T-cell (primary cell): ENCODE measurements at places on chromosomes 16 and 17. TPM values are rescaled to one million over a fixed set of nuclear protein-coding genes. Genes with fewer than 3 reads are reported as not detected.

SPIRE2 gene
- total RNA-seq: 1.1 TPM

RRAD gene
- 0.56 TPM for total RNA-seq

KRT9 gene
- total RNA-seq: not detected

DNA sequence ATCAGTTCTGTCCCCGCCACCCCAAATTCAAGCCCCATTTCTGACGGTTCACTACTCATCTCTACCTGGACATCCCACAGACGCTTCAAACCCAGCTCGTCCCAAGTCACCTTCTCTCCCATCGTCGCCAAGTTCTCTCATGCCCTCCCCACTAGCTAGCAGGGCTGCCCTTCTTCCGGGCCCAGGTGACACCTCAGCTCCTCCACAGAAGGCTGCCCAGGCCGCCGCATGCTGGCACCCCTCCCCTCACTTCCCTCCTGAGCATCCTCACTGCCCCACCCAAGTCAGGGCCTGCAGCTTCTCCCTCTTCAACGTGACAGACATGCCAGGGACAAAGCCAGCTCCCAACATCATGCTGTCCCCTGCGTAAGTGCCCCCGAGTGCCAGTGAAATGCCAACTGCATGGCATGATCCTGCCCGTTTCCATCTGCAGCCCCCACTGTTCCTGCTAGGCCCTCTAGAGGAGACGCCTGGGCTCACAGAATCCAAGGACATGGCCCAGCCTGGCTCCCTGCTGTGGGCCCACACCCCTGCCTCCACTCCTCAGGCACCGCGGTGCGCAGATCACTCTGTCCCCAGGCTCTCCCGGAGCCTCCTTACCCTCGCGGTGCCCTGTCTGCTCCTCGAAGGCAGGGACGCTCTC lies 5.9 kb downstream of the CYB561 start:
- no peak for DNase-seq

DNA sequence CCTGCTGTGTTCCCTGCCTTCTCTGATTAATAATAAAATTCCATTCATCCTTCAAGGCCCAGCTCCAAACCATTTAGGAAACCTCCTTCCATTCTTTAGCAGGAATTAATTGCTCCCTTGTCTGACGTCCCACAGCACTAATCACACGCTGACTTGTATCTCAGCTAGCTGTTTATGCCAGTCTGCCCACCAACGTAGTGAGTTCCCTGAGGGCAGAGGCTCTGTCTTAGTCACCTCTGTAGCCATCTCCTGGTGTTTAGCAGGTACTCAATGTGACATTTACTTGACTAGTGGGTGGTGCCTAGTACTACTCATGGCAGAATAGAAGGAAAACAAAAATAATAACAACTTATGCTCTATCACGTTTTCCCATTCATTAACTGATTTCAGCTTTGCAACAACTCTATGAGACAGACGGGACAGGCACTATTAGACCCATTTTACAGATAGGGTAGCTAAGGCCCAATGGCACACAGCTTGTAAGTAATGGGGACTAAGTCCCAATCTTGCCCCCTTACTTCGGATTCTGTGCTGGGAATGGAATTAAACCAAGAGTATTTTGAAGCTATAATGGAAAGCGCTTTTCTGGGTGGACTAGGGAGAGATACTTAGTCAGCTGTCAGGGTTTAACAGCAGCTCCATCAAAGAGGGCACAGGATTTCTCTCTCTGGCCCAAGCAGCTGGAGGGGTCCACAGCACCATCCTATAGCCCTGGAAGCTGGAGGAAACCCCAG lies 931 bp upstream of the WIPF2 start:
- no peak for DNase-seq

- no peak for DNase-seq
Measured at GRCh38 chr16:63714876-63715275, 1407.0 kb downstream of the CDH11 start.

DNA sequence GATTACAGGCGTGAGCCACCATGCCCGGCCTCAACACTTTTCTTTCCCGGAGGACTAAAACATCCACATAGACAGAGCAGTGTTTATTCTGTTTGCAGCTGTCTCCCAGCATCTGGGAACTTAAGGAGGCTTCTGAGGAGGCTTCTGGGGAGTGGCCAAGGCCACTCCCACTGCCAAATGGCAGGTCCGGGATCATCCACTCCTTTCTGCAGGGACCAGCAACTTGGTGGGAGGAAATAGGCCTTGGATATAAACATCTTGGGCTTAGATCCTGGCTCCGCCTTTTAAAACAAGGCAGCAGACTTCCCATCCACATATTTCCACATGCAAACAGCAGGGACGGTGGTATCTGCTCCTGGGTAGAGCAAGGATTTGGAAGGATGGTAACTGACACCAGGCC lies 14.1 kb upstream of the SPATA32 start:
- no peak for DNase-seq

DNA sequence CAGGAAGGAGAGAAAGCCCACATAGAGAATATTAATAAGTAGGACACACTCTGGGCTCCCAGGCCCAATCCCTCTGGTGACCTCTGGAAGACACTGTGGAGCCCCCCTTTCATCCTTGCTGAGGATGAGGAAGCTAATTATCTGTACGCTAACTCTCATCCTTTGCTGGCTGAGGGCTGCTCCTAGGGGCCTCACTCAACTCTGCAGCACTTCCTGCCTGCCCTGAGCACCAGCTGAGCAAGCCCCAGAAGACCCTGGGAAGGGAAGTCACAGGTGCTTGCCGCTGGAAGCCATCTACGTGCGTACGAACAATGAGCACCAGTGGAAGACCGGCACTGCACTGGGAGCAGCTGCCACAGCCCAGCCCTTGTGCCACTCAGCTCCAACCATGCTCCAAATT lies 145.8 kb upstream of the CDH5 start:
- DNase-seq: no peak

- no peak for DNase-seq
Measured at GRCh38 chr16:49620869-49621240, 235.1 kb downstream of the ZNF423 start.

DNA sequence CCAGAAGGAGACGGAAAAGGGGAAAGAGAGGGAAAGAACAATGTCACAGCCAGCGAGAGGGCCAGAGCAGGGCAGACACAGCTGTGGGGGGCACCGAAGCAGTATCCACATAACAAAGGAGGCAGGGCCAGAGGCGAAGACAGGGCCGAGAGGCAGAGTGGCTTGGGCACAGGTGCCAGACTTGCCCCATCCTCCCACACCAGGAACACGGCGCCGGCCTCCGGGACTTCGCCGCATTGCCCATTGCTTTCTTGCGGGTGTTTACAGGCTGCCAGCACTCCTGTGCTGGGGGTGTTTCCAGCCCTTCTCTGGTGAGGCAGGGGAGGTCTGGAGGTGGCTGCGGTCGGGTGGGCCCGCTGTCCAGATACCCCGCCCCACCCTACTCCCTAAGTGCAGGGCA lies 78.0 kb downstream of the ENGASE start:
- no peak for DNase-seq
